ENCODE measurements at places on chromosomes 3 and 15. TPM values are rescaled to one million over a fixed set of nuclear protein-coding genes. Genes with fewer than 3 reads are reported as not detected.

Gene HDC
- total RNA-seq, result not detected

Gene ZIC1
- 6.1 TPM for total RNA-seq

Gene ADAMTS7
- 7.4 TPM for total RNA-seq

Gene SRGAP3
- total RNA-seq, result 13.6 TPM

Gene SLC2A2
- not detected for total RNA-seq

Gene IQCF5
- not detected for total RNA-seq

Gene CCR4
- total RNA-seq, result 0.66 TPM

DNA sequence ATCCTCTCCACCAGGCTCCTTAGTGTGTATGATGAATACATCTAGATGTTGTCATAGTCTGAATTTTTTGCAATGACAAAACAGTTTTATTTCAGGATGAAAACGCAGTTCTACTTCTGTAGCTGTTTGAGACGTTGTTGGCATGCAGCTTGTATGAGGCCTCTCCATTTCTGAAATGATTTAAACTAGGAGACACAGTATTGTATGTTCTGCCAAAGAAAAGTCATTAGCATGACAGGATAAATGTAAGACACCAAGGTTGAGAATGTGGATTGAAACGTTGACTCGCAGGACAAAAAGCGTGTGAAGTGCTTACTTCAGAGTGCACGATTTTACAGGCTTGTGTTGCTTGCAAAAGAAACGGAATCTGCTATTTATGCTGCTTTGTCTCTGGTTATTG is 35.3 kb downstream of the ABHD17C start:
- no peak for DNase-seq

GRCh38 chr3:73801444-73801843 is 176.7 kb upstream of the PDZRN3 start:
- DNase-seq, result no peak

DNA sequence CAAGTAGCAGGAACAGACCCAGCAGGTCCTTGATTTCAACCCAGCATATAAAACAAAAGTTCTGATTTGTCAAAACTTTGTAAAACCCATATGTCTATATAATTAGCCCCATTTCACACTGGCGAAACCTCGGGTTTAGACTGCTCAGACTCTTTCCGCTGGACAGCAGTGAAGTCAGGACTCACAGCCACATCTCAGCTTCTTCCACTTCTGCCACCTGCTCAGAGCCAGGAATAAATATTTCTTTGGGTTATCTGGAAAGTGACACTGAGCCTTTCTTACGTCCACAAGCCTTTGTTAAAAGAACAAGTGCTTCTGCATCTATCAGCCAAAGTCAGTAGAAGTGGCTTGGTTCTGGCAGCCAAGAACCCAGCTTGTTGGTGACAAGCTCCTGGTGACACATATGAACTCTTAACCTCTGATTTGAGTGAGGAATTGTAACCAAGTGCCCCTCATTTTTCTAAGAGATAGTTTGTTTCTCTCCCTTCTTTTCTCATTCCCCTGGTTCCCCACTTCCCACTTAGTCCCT is 118.1 kb upstream of the CHD2 start:
- DNase-seq, result no peak

GRCh38 chr3:34284959-34285826 is 486.8 kb downstream of the PDCD6IP start:
- DNase-seq, result no peak

DNA sequence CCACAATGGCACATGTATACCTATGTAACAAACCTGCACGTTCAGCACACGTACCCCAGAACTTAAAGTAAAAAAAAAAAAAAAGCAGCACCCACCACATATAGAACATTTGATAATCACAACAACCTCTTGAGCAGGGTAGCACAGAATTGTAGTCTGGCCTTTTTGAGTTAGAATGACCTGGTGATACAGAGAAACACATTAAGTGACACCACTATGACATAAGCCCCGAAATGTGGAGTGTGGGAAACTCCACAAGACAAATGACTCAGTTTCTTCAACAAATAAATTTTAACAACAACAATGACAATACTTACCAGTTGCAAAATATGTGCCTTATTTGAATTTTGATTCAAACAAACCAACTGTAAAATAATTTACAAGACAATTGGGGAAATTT is 46.4 kb downstream of the DRD3 start:
- DNase-seq, result no peak

- DNase-seq, result no peak
Measured at GRCh38 chr3:159620873-159621272, 367.8 kb upstream of the IL12A start.

Data from breast epithelium (tissue), 4 donors.